Natural killer cell (primary cell): ENCODE measurements at places on chromosomes 1 and 21. TPM values are rescaled to one million over a fixed set of nuclear protein-coding genes. Genes with fewer than 3 reads are reported as not detected.
A peak's percentile ranks its signal among the peaks of the same experiment; 100 is the strongest.

DNA sequence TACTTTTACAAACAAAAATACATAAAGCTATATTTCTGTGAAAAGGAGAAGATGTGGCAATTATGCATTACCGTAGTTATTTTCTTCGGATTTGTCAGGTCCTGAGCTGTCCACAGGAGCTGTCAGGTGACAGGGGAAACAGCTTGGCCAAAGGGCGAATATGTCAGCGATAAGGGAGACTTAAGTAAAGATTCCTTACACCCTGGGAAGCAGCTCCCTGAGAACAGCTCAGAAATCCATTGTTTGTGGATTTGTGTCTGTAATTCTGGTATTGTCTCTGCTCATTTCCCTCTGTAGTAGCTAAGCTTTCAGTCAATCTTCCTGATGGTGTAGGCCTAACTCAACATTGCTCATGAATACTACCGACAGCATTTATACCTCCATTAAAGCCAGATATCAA, 7.1 kb upstream of the CD34 start:
- DNase-seq = no peak
- no peaks in the 10 kb centered on the region for H3K27me3 ChIP-seq
- no peaks in the 10 kb centered on the region for H3K4me1 ChIP-seq
- no peak overlapping the region for H3K27ac ChIP-seq

- no peak for DNase-seq
- H3K27me3 ChIP-seq = no peaks in the 10 kb centered on the region
- no peaks in the 10 kb centered on the region for H3K36me3 ChIP-seq
- H3K4me3 ChIP-seq = no peak overlapping the region
- H3K27ac ChIP-seq = no peak overlapping the region
These were observed 23.5 kb upstream of the LMO4 start for GRCh38 chr1:87305151-87305550.

- H3K36me3 ChIP-seq = peaks cover 87% of the 10 kb centered on the region
- H3K27me3 ChIP-seq = no peaks in the 10 kb centered on the region
- H3K27ac ChIP-seq = peak overlapping the region; percentile 2
- no peak for DNase-seq
- peaks cover 22% of the 10 kb centered on the region for H3K4me1 ChIP-seq
These were observed 57.4 kb downstream of the PTPRC start for GRCh38 chr1:198696211-198696610.

- peaks cover 47% of the 10 kb centered on the region for H3K36me3 ChIP-seq
- DNase-seq = no peak
- no peak overlapping the region for H3K4me3 ChIP-seq
These were observed 174.2 kb downstream of the RUNX1 start for GRCh38 chr21:34874684-34875513.

GRCh38 chr1:1182491-1183220, 9.0 kb downstream of the TTLL10 start:
- H3K4me1 ChIP-seq = peaks cover 28% of the 10 kb centered on the region
- no peak overlapping the region for H3K27ac ChIP-seq
- H3K4me3 ChIP-seq = peak overlapping the region; percentile 10
- H3K27me3 ChIP-seq = peaks cover 7% of the 10 kb centered on the region

DNA sequence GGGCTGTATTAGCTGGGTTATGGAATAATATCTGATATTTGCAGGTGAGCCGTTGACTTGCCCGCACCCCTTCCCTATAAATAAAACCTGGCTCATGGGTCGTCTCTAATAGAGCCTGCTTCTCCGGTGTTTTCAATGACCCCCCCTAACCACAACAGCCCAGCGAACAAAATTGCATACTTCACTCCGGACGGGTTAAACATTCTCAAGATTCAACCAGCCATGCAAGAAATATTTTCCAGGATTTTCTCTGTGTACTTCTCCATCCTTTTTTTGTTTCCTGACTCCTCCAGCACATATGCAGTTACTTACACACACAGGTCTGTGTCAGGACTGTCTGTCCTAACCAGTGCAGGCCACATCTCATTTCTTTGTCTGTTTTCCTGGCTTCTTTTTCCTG, 267.7 kb downstream of the ZNF648 start:
- no peak overlapping the region for H3K27ac ChIP-seq
- no peaks in the 10 kb centered on the region for H3K4me1 ChIP-seq
- no peak overlapping the region for H3K4me3 ChIP-seq
- no peak for DNase-seq
- no peaks in the 10 kb centered on the region for H3K36me3 ChIP-seq
- H3K27me3 ChIP-seq = no peaks in the 10 kb centered on the region

DNA sequence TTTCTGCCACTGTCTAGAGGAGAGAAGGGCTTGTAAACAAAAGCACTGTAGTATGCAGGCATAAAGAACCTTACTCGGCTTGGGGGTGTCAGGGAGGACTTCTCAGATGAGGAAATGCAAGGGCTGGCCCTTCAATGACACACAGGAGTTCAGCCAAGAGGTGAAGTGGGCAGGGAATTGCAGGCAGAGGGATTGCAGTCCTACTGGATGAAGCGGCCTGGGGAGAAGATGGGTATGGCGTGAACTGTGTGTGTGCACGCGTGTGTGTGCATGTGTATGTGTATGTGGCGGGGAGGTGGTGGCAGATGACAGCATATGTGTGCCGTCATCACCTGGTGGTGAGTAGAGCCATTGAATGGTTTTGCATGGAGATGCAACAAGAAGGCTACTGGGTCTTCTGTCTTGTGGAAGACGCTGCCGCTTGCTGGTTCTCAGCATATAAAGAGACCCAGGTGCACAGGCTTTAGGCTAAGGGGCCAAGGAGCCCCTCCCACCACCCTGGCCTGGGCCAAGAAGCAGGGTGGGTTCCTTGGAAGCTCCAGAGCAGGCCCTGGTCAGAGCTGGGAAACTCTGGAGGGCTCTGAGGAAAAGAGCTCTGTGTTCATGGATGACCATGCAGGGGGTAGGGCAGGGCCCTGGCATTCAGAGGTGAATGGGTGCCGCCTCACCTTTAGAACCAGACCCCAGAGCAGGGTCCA, 4.1 kb upstream of the EPS8L3 start:
- H3K36me3 ChIP-seq = no peaks in the 10 kb centered on the region
- H3K27me3 ChIP-seq = no peaks in the 10 kb centered on the region
- no peak overlapping the region for H3K27ac ChIP-seq
- peak; percentile 5 for DNase-seq

GRCh38 chr1:109158433-109158832, 44.5 kb downstream of the ELAPOR1 start:
- no peak overlapping the region for H3K27ac ChIP-seq
- H3K4me3 ChIP-seq = no peak overlapping the region
- peaks cover 18% of the 10 kb centered on the region for H3K4me1 ChIP-seq
- H3K27me3 ChIP-seq = no peaks in the 10 kb centered on the region
- no peaks in the 10 kb centered on the region for H3K36me3 ChIP-seq

- H3K27ac ChIP-seq = no peak overlapping the region
- no peaks in the 10 kb centered on the region for H3K4me1 ChIP-seq
- H3K36me3 ChIP-seq = no peaks in the 10 kb centered on the region
- no peaks in the 10 kb centered on the region for H3K27me3 ChIP-seq
- DNase-seq = no peak
These were observed 310.7 kb downstream of the PLPP3 start for GRCh38 chr1:56268519-56269140.

Gene CFAP74
- total RNA-seq = not detected

Gene LCE2A
- total RNA-seq = not detected
